ENCODE measurements at places on chromosomes 2 and 18.

DNA sequence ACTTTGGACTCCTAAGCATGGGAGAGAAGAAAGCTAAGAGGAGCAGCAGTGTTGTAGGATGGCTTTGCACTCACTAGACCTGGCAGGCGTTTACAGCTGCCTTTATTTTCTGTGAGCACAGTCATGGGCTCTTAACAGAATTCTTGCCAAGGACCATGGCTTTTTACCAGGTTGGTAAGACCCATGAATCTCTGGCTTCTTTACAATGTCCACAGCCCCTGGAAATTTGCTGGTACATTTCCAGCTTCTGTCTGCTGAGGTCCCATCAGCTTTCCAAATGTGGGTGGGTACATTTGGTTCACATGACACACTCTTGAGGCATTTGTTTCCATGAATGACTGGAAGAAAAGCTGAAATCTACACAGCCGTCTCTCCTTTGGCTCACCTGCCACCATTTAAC, 162.7 kb downstream of the PPP1R1C start:
- DNase-seq: no peak

- peak; percentile 42 for DNase-seq
Measured at GRCh38 chr2:19369341-19369955, 11.0 kb upstream of the OSR1 start.

DNA sequence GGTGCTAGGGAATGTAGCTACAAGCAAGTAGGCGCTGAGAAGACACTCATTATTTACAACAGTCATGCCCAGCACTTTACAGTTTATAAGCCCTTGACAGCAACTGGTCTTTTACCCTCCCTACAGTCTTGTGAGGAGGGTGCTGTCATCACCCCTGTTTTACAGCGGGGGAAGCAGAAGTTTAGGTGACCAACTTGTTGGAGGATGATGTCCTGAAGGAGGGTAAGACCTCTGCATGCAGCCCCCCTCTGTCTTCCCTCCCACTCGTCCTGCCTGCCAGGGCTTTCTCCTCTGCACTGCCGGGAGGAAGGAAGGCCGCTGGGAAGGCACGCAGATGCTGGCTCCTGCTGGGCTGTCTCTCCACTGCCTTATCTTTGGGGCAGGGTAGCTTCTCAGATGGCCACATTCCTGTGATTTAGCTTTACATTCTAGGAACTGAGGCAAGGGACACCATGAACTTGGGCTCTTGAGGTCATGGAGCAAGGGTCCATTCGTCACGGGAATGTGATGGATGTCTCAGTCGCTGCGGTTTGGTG, 972 bp downstream of the IL1R1 start:
- peak; percentile 25 for DNase-seq

GRCh38 chr2:159558479-159558878, 57.9 kb downstream of the BAZ2B start:
- no peak for DNase-seq

All from kidney (tissue), 22 donors.